Sigmoid colon (tissue), 7 donors: ENCODE measurements at places on chromosomes 4 and X. TPM values are rescaled to one million over a fixed set of nuclear protein-coding genes. Genes with fewer than 3 reads are reported as not detected.

MAGEB6 gene
- not detected for total RNA-seq

DDX60 gene
- total RNA-seq = 7.2 TPM

USP17L10 gene
- not detected for total RNA-seq

ADAD1 gene
- total RNA-seq = not detected

SUPT20HL1 gene
- 0.16 TPM for total RNA-seq

EGF gene
- 1.3 TPM for total RNA-seq

GABRE gene
- 11.1 TPM for total RNA-seq

CTAG1A gene
- total RNA-seq = not detected

FGD1 gene
- total RNA-seq = 3.3 TPM

BEX1 gene
- 9.4 TPM for total RNA-seq

PGM2 gene
- total RNA-seq = 30.5 TPM

DNA sequence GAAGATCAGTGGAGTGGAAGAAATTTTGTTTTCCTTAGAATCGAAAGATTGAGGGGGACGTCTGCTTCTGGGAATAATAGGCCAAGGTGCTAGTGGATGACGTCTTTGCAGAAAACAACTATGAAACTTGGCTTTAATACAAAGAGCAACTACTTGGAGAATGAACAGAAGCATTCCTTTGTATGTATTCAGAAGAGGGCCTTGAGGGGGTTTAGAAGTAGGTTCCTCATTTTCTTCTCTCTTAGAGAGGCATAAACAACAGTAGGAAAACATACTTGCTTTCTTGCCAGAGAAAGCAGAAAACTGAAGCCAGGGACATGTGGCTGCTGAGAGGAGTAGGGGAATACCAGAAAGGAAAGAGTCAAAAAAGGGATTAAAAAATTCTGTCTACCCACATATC is 167.8 kb downstream of the ZNF330 start:
- DNase-seq = no peak

DNA sequence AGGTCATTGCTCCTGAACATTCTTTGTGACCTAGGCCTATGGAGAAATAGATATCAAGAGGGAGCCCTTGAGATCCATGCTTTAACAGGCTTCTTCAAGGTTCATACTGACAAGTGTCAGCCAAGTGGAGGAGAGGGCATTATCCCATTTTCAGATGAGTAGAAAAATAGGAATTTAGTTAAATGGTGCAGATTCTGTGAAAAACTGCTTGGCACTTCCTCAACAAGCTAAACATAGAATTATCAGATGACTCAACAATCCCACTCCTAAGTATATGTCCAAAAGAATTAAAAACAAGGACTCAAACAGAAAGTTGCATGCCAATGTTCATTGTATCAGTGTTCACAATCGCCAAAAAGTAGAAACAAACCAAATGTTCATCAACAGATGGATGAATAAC is 43.8 kb upstream of the KCNIP4 start:
- DNase-seq = no peak

- DNase-seq = no peak
Observed at GRCh38 chr4:27398631-27399310, 538.1 kb downstream of the STIM2 start.

GRCh38 chrX:24643116-24643515 is 4.0 kb downstream of the PCYT1B start:
- no peak for DNase-seq

DNA sequence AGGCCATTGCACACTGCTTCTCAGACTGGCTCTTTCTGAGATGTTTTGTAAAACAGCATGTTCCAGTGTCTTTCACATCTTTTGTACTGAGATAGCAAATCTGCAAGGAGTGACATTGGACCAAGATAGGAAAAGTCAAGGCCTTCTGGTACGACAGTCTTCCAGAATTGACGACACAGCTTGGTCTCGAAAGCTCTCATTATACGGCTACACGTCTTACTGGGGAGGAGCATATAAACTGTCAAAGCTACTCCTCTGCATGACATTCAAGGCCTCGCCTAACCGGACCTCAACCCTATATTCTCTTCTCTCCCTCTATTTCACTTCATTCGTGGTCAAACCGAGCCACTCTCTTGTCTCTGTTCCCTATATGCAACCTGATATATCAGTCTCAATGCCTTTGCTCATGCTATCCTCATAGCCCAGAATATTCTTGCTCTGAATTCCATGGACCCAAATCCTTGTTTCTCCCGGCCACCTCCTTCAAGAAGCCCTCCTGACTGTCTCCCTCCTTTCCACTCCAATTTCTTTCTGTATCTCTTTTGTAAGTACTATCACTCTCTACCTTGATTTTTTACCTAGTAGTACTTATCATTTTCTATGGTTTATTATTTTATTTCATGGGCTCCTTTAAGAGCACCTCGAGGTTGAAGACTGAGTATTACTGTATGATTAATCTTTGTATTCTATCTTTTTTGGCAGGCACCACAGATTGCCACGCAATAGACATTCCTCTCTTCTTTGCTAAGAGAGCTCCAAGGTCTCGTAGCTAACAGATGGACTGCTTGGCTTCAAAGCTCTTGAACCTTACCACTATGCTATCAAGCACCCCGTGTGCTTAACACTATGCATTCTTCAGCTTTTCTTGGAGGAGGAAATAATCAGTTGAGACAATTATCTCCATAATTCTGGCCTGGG is 35.1 kb downstream of the RBM47 start:
- no peak for DNase-seq

DNA sequence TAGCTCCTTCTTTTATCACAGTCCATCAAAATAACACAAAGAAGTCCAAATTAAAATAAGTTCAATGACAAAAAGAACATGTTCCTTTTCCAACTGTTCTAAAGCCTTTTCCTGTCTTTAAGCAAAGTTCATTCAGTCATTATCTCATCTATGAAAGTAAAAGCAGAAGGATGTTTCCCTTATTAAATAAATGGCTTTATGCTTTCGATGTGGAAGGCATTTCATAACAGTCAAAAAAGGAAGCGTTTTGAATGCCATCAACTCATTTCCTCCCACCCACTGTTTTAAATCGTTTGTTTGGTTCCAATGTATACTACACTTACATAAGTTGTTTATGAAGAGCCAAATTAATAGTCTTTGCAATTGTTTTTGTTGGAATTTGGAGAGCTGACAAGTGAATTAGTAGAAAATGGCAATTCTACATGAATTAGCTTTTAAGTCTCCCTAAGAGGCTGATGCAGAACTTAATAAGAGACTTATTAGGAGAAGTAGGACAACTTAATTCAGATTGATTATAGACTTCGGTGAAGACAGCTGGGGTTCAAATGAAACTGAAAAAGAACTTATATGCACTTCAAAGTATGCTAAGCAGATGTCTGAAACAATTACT is 392.6 kb upstream of the FTHL17 start:
- DNase-seq = no peak

DNA sequence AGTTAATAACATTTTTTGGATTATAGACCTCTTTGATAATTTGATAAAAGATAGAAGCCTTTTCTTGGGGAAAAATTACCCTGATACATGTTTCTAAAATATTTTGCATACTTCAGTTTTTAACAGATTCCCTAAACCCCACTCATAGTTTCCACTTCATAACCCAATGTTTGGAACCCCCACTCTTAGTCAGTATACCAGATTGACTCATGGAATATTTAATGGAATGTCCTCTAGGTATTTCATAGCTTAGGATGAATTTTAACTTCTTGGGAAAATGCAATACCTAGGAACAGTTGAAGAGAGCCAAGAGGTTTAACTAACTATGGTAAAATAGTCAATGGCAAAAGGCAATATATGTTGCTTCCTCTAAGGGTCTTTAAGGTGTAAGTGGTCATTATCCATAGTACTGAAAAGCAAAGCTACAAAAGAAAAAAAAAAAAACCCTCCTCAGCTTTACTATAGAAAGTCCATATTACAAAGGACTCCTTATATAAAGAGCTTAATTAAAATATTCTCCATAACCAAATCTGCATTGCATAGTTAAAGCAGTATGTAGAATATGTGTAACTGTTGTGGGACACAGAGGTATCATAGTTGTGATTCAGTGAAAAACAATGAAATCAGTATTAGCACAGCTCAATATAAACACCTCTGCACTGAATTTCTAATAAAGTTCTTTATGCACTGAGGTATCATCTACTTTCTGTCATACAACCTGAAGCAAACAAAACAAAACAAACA is 159.9 kb downstream of the PCDH7 start:
- no peak for DNase-seq

GRCh38 chr4:187501731-187502130 is 493.8 kb upstream of the ZFP42 start:
- DNase-seq = no peak

GRCh38 chrX:39063702-39064101 is 262.4 kb downstream of the MID1IP1 start:
- no peak for DNase-seq

- no peak for DNase-seq
Observed at GRCh38 chr4:130632731-130633604, 1537.0 kb downstream of the C4orf33 start.

- no peak for DNase-seq
Observed at GRCh38 chr4:45442466-45442865, 681.4 kb downstream of the GABRG1 start.

GRCh38 chrX:44344194-44344593 is 722 bp upstream of the EFHC2 start:
- no peak for DNase-seq

DNA sequence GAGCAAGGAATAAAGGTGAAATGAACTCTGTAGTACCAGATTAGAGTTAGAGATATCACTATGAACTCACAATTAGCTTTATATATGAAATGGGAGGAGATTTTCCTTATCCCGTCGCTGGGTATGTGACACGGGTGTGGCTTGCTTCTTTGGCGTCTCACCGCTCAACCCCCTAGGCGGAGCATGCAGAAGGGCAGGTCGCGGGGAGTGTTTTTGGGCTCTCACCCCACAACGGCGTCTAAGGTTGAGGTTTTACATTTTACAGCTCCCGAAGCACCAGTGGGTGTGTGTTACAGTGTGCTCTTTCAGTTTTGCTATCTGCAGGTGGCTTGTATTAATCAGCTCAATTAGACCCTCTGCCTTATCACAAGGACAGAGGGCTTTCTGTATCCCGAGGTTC is 42.1 kb upstream of the MAGEB10 start:
- no peak for DNase-seq

DNA sequence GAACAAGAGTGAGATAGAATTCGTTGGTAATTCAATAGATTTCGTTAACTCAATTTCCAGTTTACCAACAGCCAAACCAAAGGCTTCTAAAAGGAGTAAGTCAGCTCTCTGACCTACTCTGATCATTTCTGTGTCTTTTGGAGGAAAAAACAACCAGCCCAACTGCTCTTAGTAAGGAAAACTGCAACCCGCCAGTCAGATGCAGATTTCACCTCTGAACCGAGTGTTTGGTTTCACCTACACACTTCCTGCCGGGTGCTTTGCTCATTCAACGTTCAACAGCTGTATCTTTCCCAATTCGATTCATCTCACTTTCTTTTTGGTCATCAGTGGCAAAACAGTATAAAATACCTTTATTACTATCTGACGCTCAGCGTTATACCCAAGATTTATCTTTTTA is 24.5 kb downstream of the TMSB4X start:
- no peak for DNase-seq

- DNase-seq = no peak
Observed at GRCh38 chr4:25223802-25224375, 9.9 kb upstream of the PI4K2B start.

DNA sequence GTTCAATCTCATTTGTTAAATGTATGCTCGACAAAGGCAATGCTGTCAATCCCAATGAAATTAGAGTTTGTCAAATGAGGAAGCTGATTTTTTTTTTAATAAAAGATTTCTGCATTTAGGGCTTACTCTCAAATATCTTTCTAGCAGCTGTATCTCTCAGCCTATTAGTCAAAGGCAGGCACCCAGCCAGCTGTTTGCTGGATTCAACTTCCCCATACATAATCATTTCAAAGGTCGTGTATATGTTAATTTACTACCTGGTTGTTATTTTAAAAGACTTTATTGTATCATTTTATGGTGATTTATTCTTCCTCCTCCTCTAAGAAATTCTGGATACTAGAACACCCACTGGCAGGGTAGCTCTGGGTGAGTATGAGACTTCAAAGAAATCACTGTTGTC is 27.1 kb downstream of the RAI2 start:
- DNase-seq = no peak

DNA sequence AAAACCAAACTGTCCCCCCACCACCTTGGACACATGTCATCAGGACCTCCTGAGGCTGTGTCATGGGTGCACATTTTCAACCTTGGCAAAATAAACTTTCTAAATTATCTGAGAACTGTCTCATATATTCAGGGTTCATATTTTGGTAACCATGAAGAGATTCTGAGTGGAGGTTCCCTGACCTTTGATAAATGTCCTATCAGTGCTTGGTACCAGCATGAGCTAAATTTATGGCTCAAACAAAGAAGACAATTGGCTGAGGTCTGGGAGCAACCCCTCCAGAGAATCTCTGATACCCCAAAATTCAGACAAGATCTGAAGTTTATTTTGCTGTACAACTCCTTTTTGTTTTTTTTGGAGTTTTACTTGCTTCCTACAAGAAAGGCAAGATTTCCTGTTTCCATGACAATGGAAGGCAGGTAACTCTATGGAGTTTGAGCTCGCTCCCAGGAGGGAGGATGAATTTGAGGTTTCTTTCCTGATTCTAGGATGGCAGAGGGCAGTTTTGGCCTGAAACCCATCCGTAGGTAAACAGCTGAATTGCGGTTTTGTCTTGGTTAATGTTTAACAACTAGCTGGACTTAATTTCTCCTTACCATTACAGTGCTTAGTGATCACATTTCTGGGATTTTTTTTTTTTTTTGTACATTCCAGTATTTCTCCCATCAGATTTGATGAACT is 14.5 kb downstream of the UGT2B15 start:
- no peak for DNase-seq

- DNase-seq = no peak
Observed at GRCh38 chrX:11739776-11740175, 18.3 kb upstream of the MSL3 start.

GRCh38 chr4:119570401-119570800 is 58.2 kb downstream of the PDE5A start:
- DNase-seq = no peak

- DNase-seq = no peak
Observed at GRCh38 chr4:84790769-84791565, 175.5 kb downstream of the WDFY3 start.

GRCh38 chrX:137929951-137930350 is 364.0 kb downstream of the ZIC3 start:
- DNase-seq = no peak

DNA sequence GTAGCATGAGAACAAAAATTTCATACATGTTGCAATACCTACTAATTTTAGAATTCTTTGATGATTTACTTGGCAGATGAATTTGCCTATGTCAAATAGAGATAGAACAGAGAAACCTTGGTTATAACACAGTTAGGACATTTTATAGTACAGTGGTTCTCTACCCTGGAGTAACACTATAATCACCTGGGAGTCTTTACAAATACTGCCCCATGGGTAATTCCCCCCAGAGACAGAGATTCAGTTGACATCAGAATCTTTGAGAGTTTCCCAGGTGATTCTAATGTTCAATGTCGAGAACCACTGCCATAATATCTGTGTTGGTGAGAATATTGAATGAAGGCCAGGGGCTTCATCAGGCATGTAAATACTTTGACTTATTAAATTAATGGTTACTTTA is 401.3 kb upstream of the NDST4 start:
- DNase-seq = no peak

- no peak for DNase-seq
Observed at GRCh38 chr4:14867847-14868246, 134.4 kb upstream of the CPEB2 start.
